ENCODE measurements at places on chromosomes 3 and 15. TPM values are rescaled to one million over a fixed set of nuclear protein-coding genes. Genes with fewer than 3 reads are reported as not detected.

NAALADL2 gene
- 3.8 TPM for total RNA-seq

CCDC54 gene
- total RNA-seq = not detected

SCG5 gene
- 14.4 TPM for total RNA-seq

SPINT1 gene
- total RNA-seq = 9.5 TPM

SLC9C1 gene
- total RNA-seq = not detected

SLC24A5 gene
- total RNA-seq = not detected

EPHB3 gene
- 132 TPM for total RNA-seq

TM4SF4 gene
- total RNA-seq = not detected

CCRL2 gene
- total RNA-seq = 7.2 TPM

GOLGA6B gene
- total RNA-seq = not detected

FBXW12 gene
- total RNA-seq = 0.51 TPM

IL12A gene
- total RNA-seq = not detected

Data from cardiac muscle cell (in vitro differentiated cells and primary cell).